ENCODE measurements at places on chromosomes 5 and 9.

DNA sequence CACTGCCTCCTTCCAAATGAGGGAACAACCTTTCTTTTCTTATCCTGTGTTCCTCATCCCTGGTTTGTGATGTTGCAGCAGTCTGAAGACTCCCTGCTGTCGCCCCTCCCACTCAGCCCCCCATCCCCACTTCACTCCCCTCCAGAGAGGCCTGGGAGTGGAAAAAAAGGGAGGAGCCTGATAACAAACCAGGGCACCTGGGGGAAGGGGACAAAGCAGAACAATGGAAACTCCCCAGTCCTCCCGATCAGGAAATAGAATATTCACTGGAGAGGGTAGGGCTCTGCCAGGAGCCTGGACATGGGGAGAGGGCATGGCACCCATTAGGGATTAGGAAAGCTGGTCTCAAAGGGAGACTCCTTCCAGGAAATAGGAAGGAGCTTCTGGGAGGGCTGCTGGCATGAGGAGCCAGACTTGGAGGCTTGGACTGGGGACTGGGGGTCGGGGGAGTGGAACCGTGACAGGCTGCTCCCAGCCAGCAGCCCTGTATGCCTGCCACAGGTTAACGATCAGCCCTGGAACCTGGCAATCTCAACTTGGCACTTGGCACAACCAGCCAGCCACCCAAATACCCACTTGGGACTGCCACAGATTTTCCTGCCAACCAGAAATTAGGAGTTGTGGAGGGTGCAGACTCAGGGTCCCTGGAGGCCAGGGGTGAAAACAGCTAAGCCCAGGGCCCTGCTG is 20.0 kb downstream of the PCDH1 start:
- DNase-seq = no peak

DNA sequence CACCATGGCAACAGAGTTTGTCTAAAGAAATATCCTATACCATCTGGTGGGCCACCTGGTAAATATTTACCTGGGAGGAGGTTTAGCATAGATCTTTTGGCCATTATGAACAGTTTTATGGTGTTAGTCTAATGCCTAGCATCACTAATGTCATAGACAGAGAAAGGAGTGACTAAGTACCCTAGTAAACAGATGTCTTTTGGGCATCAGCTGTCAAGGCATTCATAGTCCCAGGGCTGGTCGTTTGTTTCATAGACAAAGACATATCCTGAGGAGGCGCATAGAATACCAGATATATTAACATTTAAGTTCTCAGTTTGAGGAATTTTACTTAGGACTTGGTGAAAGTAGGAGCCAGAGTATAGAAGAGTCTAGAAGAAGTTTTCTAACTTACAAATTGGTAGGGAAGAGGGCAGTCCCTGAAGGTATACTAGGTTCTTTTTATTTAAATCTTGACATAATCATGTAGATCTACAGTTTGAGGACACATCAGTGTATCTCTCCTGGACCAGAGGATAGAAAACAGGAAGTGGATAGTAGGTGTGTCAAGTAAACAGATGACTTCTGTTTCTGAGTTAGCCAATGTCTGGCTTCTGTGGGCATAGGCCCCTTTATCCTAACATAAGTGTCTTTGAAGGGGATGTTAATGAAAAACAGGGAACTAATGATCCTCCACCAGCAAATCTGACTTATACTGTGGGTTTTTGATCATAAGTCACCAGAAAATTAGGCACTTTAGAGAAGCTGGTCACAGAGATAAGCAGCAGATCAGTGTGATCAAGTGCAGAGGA is 105.0 kb upstream of the PRSS3 start:
- DNase-seq = no peak

- DNase-seq = no peak
Measured at GRCh38 chr5:176922817-176923216, 23.7 kb upstream of the HK3 start.

DNA sequence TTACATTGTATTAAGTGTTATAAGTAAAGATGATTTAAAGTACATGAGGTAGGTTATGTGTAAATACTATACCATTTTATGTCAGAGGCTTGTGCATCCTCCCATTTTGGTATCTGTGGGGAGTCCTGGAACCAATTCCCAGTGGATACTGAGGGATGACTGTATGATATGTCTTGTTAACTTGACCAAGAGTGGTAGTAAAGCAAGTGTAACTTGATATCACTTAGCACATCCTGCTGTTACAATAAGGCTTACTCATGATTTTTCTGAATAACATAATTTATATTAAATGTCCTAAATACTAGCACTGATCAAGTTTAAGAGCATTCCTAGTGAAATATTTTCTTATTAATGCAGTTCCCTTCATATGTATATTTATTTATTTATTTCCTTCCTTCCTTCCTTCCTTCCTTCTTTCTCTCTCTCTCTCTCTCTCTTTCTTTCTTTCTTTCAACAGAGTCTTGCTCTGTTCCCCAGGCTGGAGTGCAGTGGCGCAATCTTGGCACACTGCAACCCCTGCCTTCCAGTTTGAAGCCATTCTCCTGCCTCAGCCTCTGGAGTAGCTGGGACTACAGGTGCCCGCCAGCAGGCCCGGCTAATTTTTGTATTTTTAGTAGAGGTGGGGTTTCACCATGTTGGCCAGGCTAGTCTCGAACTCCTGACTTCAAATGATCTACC is 7.5 kb downstream of the NDFIP1 start:
- DNase-seq = no peak

GRCh38 chr9:132147331-132147730 is 14.5 kb upstream of the NTNG2 start:
- no peak for DNase-seq

- DNase-seq = no peak
Measured at GRCh38 chr5:133376986-133377385, 235.4 kb downstream of the FSTL4 start.

DNA sequence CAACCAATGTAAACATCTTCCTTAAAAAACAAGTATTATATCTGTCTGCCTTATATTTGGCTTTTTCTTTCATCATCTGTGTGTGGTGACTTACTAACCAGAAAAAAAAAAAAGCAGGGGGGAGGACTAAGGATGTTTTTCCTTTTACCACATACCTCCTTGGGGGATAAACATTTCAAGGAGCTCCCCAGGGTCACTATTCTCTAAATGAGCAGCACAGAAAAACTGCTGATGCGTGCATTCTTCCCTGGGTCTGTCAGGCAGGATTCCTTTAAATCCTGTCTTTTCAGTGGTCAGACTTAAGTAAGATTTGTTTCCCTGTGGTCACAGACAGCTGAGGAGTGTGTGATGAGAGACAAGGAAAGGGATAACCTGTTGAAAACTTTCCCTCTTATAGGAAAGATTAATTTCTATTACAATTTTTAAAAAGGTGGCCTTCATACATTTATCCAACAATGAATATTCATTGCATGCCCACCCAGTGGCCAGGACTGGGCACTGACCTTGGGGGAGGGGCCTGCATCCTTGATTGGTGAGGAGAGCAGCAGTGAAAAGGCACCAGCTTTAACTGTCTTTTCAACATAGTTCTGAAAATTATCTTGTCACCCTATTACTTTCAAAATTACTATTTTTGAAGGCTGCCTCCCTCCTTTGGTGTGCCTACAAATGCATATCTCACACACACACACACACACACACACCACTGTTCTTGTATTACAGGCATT is 123.1 kb downstream of the TLE4 start:
- no peak for DNase-seq

DNA sequence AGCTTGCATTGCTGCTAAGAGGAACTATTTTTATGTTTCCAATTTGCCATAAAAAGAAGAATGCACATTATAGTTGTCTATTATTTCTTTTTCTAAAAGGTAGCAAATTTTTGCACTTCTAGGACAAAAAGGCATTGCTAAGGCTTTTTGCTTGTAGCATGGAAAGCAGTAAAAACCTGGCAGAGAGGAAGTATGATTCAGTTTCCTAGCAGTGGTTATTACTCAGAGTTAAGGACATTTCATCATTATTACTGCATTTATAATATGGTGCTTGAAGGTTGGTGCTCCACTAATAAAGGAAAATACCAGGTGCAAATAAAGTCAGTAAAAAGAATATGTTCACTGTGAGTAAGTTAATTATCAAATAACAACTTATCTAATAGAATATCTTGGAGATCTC is 179.8 kb upstream of the PLPPR1 start:
- no peak for DNase-seq

GRCh38 chr9:28342815-28343338 is 769.6 kb upstream of the C9orf72 start:
- no peak for DNase-seq

DNA sequence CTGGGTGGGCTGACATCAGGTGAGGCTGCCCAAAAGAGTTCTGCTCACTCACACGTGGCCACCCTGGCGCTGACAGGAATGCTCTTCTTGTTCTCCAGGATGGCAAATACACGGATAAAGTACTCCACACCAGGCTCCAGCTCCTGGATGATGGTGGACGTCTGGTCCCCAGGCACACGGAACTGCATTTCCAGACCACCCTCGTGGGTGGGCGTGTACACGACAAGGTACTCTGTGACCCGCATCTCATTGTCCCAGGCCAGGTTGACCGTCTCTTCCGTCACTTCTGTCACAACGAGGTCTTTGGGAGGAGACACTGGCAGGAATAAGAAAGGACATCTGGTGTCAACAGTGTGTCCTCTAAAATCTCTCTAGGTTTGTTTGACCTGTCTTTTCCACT is 33.8 kb downstream of the TNC start:
- no peak for DNase-seq

GRCh38 chr9:34647084-34647403 is 569 bp downstream of the GALT start:
- no peak for DNase-seq

GRCh38 chr9:133862585-133863256 is 124.6 kb upstream of the SARDH start:
- DNase-seq = no peak

DNA sequence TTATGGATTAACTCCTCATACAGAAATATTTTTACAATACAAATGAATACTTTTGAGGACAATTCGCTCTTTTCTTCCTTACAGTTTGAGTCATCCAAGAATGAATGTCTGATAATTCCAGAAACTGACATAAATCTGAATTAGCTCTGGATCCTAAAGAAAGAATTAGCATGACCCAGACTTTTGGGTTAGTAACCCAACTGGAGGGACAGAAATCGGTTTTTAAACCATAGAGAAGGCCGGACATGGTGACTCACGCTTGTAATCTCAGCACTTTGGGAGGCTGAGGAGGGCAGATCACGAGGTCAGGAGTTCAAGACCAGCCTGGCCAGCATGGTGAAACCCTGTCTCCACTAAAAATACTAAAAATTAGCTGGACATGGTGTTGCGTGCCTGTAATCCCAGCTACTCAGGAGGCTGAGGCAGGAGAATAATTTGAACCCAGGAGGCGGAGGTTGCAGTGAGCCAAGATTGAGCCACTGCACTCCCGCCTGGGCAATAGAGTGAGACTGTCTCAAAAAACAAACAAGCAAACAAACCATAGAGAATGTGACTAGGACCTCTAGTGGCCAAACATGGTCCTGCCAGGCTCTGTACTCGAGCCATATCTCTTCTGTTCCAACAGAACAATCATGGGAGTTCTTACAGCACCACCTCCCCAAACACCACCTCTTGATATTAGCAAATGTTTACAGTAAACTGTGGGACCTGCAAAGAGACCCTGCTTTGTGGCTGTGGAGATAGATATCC is 44.8 kb downstream of the LURAP1L start:
- DNase-seq = no peak

DNA sequence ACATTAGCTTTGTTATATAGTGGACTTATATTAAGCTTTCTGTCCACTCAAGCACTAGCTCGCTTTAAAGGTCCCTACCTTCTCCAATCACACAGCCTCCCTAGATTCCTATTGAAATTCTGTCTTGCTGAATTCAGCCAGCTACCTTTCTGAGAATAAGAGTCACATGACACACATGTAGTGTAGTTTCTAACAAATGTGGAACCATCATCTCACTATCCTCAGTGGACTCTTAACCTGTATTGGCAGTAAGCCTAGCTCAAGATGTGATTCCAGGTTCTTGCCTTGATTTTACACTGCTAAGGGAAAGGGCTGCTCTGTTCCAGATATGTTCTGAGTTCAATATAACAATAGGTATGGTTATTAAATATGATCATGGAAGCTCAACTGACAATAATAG is 11.4 kb downstream of the FAM219A start:
- no peak for DNase-seq

DNA sequence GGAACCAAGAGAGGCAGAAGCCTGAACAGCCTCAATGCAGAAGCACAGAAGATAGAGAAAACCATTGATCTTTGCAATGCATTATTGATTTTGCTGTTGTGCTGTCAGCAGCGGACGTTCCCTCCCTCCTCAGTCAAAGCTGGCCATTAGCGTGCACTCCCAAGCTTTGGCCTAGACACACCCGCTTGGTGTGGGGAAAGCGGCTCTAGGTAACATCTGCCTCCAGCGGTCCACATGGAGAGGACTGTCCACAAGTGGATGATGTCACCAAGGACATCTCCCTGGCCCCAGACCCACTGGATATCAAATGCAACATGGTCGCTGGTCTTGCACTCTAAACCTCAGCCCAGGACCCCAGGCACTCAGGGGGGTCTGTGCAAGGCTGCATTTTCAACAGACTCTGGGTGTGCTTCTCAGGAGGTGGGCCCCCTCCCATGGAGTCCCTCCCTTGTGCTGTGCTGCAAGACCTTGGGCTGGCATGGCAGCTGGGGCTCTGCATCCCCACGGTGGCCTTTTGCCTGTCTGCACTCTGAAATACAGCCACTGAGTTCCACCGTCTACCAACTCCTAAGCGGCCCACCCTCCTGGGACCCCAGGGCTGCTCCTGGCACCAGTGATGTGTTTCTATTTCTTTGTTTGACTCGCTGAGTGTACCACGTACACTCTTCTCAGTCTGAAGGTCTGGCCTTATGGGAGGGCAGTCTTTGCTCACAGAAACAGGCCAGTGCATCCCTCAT is 1.9 kb downstream of the SEMA4D start:
- DNase-seq = no peak

DNA sequence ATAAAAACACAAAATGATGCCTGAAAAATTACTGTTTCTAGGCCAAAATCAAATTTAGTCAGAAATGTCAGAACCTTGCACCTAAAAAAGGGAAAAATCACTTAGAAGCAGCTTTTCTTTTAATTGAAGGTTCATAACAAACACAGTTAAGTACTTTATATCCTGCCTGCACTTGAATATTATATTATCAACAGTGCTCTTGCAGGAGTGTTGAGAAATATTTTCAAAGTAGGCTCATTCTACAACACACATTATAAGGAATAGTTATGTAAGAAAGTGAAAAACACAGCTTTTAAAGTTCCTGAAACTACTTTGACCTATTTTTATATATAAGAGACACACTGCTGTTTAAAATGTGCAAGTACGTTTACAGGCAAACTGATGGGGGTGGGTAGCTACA is 8.3 kb downstream of the EDIL3 start:
- no peak for DNase-seq

GRCh38 chr5:136164226-136164625 is 28.7 kb downstream of the SMIM32 start:
- DNase-seq = no peak

- no peak for DNase-seq
Measured at GRCh38 chr5:158265931-158266700, 407.2 kb upstream of the CLINT1 start.
